Inflammatory macrophage (primary cell): ENCODE measurements at places on chromosomes 4 and X.

DNA sequence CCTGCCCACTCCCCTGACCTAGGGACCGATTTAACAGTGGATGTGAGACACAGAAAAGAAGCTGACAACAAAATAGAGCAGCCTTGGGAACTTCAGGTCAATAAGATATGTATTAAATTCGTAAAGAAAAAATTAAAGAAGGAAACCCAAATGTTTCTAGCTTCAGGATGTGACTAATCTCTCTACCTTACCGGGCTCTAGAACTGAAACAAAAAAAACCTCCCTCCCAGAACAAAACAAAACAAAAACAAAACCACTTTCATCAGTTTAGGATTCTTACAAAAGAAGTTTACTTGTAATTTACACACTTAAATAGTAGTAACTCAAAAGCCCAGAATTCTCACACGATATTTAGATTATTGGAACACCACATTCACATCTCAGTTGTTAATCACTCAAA, 185.8 kb upstream of the RPS6KA3 start:
- no peak for DNase-seq

DNA sequence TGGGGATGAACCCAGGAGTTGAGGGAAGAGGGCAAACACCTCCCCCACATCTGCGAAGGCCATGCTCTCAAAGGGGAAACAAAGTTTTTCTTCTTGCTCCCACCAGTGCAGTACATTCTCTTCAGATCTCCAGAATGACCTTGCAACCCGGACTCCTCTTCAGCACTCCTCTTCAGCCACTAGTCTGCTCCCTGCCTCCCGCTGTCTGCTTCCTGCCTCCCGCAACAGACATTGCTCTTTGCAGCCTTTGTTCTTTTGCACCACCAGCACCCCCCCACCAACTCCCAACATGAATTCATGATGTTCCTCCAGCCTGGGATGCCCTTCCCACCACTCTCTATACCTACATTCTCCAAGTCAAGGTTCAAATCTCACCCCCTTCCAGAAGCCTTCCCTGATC, 32.1 kb downstream of the UTP14A start:
- no peak for DNase-seq

GRCh38 chr4:37268319-37268718, 23.8 kb downstream of the NWD2 start:
- no peak for DNase-seq

DNA sequence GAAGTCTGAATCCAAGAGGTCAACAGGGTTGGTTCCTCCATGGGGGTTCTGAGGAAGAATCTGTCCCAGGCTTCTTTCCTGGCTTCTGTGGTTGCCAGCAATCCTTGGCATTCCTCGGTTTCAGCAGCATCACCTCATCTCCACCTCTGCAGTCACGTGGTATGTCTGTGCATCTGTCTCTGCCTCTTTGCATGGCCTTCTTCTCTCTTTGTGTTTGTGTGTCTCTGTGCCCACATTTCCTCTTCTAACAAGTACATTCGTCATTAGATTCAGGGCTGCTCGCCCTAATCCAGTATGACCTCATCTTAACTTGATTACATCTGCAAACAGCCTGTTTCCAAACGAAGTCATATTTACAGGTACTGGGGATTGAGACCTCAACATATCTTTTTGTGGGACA, 114.0 kb downstream of the BCOR start:
- DNase-seq = peak; percentile 2

GRCh38 chr4:70676554-70677090, 10.3 kb upstream of the JCHAIN start:
- DNase-seq = no peak

GRCh38 chrX:66193821-66194220, 29.8 kb downstream of the HEPH start:
- no peak for DNase-seq

GRCh38 chrX:16458208-16458607, 191.8 kb upstream of the S100G start:
- DNase-seq = no peak

DNA sequence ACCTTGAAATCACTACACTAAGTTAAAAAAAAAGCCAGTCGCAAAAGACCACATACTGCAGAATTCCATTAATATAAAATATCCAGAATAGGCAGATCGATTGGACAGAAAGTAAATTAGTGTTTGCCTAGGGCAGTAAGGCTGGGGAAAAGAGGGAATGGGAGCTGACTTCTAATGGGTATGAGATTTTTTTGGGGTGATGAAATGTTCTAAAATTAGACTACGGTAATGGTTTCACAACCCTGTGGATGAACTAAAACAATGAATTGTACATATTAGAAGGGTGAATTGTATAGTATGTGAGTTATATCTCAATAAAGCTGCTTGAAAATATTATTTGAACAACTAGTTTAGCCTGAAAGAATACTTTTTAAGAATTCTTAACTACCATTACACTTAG, 6.7 kb upstream of the GPRIN3 start:
- DNase-seq = no peak

DNA sequence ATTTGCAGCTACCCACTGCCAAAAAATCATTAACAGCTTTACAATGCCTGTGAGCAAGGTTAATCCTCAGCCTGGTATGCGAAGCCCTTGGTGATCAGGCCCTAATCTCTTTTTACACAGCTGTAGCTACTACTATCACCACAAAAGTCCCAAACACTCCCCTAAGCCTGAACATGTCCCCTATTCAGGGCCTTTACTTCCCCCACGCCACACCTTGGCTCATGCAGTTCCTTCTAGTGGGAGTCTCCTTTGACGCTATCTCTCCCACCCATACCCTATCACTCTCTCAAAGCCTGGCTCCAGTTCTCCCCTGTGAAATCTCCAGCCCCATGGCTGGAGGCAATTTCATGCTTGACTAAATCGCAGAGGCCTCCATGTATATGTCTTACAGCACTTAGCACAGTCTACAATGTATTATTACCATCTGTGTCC, 90.6 kb upstream of the CBR4 start:
- no peak for DNase-seq

- DNase-seq = no peak
Observed at GRCh38 chr4:40530961-40531635, 98.6 kb downstream of the RBM47 start.

DNA sequence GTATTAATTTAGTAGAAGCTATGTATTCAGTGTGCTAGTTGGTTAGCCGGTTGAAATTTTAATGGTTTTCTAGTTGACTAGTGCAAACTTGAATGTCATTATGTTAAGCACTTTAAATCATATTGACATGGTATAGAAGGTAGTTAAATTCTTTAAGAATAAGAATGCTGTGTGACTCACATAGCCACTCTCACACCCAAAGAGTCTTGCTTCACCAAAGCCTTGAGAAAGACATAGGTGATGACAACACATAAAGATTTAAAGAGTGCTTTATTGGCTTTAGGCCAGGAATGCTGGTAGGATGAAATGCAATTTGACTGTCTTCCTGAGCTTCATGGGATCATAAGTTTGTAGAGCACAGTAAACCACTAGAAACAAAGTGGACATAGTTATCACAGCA, 85.3 kb downstream of the DCAF8L2 start:
- DNase-seq = no peak

DNA sequence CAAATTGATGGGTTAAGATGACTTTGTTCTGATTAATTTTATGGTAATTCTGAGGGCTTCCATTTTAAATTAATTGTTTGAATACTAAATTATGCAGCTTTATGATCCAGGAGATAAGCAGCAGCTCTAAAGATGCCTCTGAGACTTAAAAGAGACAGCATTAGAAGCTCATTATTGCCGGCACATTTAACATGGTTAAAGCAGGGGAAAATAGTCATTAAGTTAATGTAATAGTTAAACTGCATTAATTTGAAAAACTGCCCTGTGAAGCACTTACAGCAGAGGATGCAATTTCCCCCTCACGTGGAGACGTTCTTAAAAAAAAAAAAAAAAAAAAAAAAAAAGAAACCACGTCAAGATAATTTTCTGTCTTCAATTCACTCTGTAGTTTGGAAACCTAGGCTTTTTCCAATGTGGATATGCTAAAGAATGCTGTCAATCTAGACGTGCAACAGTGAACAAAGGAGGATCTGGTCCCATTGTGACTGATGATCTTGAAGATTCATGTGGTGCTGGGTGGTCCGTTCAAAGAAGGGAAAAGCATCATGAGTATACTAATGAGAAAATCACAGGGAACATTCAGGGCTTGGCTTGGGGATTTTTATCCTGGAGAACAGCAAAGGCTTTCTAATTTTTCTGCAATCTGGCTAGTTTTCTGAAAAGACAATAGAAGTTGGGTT, 440.6 kb upstream of the HS3ST1 start:
- DNase-seq = no peak

- DNase-seq = no peak
Observed at GRCh38 chrX:26352891-26353430, 137.0 kb downstream of the MAGEB5 start.

- DNase-seq = no peak
Observed at GRCh38 chr4:128227991-128228571, 59.5 kb downstream of the PGRMC2 start.

- DNase-seq = no peak
Observed at GRCh38 chrX:98065151-98065550, 1181.4 kb downstream of the RPA4 start.

GRCh38 chrX:11566789-11567188, 98.9 kb downstream of the ARHGAP6 start:
- DNase-seq = no peak

DNA sequence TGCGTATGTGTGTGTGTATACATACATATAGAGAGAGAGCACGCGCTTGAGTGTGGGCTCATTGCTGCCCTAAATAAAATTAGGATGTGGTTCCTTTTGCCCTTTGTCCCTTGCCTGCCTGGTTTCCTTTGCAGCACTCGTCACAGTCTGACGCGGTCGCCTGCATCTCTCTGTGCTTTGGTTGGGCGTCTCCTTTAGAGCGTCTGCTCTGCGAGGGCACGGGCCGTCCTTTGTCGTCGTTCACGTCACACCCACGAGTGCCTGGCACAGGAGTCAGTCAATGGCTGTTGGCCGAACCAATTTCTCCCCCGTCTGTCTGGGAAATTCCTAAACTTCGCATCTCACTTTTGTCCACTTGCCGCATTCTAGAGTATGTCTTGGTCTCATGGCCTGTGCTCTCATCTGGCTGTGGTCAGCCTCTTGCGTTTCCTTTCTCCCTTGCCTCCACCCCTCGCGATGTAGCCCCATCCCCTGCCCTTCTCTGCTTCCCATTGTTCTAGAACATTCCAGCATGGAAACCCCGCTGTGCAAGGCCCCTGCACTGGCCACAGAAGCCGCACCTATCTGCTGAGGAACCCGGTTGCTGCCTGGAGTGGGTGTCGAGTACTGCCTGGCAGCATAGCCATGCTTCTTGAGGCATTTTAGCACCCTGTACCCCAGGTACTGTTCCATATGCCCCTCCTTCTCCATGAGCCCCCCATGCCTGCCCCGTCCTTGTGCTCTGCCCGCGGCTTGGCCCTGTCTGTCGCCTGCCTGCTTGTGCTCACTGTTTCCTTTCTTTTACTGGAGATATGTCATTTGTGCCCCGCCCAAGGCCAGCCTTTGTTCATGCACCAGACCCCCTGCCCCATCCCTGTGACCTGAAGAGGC, 8.0 kb downstream of the MAEA start:
- no peak for DNase-seq

GRCh38 chr4:42473071-42473684, 75.9 kb downstream of the SHISA3 start:
- no peak for DNase-seq

GRCh38 chr4:154344686-154345085, 146.9 kb downstream of the DCHS2 start:
- DNase-seq = no peak

GRCh38 chr4:89305028-89305427, 2.6 kb downstream of the GPRIN3 start:
- DNase-seq = no peak

GRCh38 chr4:164906368-164906767, 29.4 kb downstream of the APELA start:
- DNase-seq = no peak

- peak; percentile 42 for DNase-seq
Observed at GRCh38 chr4:109072595-109072994, 229.9 kb downstream of the COL25A1 start.

DNA sequence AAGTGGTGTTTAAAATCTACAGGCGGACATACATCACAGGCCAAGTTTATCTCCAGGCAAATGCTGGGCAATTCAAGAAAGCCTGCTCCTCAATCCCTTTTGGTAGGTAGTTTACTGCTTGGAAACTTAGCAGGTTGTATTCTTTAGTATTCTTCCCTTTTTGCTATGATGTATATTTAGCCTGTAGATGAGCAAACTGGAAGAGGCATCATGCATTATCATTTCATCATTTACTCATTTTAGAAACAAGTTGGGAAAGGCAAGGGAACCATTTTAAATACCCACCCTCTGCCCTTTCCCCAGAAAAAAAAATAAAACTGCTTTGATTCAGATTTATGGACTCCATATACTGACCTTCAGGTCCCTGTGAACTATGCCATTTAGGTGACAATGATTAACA, 213.2 kb downstream of the CAMK2D start:
- no peak for DNase-seq

DNA sequence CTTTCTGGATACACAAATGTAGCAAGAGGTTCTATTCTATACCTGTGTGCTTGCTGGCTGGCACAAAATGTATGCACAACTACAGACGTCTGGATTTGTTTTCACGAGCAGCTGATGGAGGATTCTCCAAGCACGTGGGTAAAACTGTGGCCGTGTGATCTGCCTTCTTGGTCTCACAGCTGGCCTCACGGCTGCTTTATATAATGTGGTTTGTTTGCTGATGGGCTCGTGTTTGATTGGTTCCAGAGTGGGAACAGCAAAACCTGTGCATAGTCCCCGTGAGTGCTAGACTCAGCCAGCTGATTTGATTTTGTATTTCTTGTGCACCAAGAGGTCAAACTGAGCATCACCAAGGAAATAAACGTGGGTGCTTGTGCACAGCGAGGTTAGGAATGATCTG, 262.6 kb upstream of the RPS6KA3 start:
- no peak for DNase-seq
